HT-29 (cell line): ENCODE measurements at places on chromosomes 7 and 10. TPM values are rescaled to one million over a fixed set of nuclear protein-coding genes. Genes with fewer than 3 reads are reported as not detected.
A peak's percentile ranks its signal among the peaks of the same experiment; 100 is the strongest.

The CNOT4 gene
- total RNA-seq = 8.5 and 11.3 TPM in 2 replicates

The RNLS gene
- total RNA-seq = 20.8 and 25.1 TPM in 2 replicates

The DTX2 gene
- total RNA-seq = 21.2 and 35.9 TPM in 2 replicates

The OR6B1 gene
- not detected in 2 replicates for total RNA-seq

- peak; percentile 85 for DNase-seq
Measured at GRCh38 chr7:5525271-5526099, 101.9 kb upstream of the TNRC18 start.
